ENCODE measurements at places on chromosomes 1 and 21. TPM values are rescaled to one million over a fixed set of nuclear protein-coding genes. Genes with fewer than 3 reads are reported as not detected.

DNA sequence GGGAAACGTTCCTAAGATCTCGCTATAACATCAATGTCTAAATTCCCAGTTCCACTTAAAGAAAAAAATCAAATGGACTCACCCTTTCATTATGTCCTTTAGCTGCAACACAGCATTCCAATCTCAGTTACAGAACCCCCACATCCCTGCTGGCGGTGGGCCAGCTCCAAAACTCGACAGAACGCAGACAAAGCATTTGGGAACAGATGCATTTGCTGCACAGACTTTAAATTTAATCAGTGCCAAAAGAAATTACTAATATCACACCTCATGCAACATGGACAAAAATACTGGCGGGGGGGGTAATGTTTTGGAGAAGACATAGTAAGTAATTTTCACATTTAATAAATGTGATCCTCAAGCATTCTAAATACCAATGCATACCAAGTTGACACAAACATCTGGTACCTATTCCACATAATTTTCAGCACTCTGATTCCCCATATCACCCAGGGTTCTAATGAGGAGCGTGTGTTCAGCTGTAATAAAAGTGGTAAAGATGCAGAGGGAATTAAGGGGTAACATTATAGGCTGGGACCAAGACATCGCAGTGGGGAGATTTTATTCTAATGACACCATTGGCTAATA is 79.7 kb downstream of the TGFBR3 start:
- DNase-seq: no peak

DNA sequence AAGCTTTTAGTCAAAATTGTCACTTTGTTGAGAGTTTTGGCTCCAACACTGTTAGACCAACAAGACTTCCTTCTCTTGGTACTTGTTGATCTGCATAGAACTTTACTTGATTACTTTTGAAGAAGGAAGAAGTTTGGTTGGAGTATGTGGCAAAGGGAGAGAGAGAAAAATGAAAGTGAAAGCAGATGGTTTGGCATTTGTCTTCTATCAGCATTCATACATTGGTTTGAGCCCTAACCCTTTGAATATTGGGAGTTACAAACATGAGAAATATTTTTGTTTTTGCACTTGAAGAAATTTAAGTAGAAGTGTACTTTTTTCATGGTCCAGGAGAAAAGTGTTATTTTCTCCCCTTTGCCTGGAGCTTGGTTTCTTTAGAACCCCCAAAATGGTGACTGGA is 169.8 kb downstream of the ADGRL4 start:
- DNase-seq: no peak

GRCh38 chr1:93414749-93415148 is 33.2 kb upstream of the FNBP1L start:
- DNase-seq: no peak

Gene SEMA4A
- 2.5 TPM for polyA plus RNA-seq

GRCh38 chr1:32307324-32307723 is 15.4 kb downstream of the HDAC1 start:
- no peak for DNase-seq

Gene RABGGTB
- polyA plus RNA-seq: 4.3 TPM

Gene PYHIN1
- polyA plus RNA-seq: 141 TPM

DNA sequence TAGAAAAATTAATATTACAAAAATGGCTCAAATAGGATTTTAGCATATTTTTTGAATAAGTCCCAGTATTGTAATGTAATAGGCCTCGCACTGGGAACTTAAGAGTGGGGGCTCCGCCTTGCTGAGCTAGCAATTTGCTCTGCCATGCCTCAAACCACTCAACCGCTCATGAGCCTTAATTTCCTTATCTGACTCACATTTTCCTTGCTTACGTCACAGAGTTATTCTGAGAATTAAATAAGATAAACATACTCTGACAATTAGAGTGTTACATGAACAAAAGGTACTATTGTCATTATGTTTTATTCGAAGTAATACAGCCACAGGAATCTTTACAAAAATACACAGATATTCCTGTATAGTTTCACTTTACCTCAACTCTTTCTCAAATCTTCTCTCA is 108.1 kb downstream of the SLC44A5 start:
- DNase-seq: no peak
